ENCODE measurements at places on chromosomes 13 and 19. TPM values are rescaled to one million over a fixed set of nuclear protein-coding genes. Genes with fewer than 3 reads are reported as not detected.

DNA sequence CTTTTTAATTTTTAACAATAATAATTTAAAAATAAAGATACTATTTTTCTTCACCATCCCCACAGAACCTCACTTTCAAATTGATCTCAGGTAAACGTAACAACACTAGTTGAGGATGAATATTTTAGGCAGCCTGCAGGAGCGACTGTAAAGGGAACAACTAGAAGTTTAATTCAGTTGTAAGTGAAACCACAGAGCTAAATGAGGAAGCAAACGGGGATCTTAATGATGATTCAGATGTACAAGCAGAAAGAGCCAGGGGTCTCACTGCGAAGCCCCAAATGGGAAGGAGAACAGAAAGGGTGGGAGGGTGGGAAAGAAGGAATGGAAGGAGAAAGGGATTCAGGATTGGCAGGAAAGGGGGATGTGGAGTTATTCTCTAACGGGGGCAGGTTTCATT lies 54.6 kb upstream of the RAP2A start:
- DNase-seq = no peak

GRCh38 chr13:45207319-45207718 lies 6.5 kb upstream of the KCTD4 start:
- DNase-seq = peak; percentile 11

- no peak for DNase-seq
Observed at GRCh38 chr13:25354377-25354776, 17.4 kb upstream of the ATP8A2 start.

GRCh38 chr13:40161931-40162330 lies 504.5 kb downstream of the FOXO1 start:
- peak; percentile 71 for DNase-seq

GRCh38 chr13:49410006-49410405 lies 33.9 kb downstream of the CAB39L start:
- no peak for DNase-seq

- DNase-seq = peak; percentile 44
Observed at GRCh38 chr13:74707291-74707690, 573.1 kb upstream of the KLF12 start.

DNA sequence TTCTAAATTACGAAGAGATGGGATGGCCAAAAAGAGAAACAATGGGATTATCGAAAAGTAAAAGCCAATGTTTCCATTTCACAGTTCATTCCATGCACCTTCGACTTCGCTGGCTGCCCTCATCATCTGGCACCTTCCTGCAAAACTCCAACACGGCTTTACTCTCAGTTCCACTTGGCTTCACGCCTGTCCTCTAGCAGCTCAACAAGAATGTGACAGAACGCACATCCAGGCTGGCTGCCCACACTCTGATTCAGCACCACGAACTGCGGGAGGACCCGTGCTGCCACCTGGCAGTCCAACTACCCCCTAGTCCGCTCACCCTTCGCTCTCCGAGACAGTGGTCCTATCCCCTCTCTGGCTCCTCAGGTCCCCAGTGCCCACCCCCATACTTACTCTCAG lies 11.7 kb downstream of the ATP7B start:
- peak; percentile 27 for DNase-seq

DNA sequence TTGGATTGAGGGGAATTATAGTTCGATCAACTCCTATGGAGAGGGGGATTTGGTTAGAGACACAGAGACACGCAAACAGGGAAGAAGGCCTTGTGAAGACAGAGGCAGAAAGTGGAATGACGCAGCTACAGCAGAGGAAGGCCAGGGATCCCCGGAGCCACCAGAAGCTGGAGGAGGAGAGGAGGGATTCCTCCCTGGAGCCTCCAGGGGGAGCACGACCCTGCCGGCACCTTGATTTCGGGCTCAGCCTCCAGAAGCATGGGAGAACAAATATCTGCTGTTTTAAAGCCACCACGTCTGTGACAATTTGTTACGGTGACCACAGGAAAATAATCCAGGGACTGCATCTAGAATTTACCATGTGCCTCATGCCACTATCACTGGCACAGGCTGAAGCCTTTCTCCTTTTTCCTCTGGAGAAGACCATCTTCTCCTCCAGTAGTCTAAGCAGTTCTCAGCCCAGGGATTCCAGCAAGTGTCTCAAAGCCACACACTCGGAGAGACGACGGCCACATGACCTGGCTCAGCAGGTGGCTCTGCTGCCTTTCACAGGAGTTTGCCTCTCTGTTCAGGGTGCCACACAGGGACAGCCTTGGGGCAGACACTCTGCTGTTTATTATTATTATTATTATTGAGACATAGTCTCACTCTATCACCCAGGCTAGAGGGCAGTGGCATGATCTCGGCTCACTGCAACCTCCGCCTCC lies 39.9 kb upstream of the CCNE1 start:
- DNase-seq = peak; percentile 84

DNA sequence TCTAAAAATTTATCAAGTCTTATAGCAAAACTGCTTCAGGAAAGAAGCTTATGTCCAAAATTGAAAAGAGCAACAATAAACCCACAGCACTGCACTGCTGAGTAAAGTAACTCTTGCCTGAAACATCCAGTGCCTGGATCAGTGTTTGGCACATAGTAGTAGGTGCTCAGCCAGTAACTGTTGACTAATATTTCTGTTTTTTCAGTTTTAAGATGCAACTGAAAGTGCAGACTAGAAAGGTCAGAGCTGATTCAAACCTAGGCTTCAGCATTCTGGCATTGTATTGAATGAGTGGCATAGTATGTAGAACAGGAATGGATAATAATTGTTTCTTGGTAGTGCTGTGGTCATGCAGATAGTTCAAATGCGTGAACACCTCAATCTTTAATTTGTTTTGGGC lies 67.6 kb downstream of the UBL3 start:
- DNase-seq = no peak

DNA sequence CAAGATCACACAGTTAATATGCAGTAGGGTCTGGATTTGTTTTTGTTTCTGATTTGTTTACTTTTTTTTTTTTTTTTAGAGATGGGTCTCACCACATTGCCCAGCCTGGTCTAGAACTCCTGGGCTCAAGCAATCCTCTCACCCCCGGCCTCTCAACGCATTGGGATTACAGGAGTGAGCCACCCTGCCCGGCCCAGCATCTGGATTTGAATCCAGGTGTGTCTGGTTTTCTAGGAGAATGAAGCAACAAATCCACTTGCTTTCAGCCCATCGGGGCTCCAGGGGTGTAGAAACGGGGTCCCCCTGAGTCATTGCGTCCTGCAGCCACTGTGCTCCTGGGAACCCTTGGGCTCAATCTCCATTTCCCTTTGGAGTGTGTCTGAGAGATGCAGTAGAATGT lies 6.6 kb downstream of the CACNG8 start:
- no peak for DNase-seq

DNA sequence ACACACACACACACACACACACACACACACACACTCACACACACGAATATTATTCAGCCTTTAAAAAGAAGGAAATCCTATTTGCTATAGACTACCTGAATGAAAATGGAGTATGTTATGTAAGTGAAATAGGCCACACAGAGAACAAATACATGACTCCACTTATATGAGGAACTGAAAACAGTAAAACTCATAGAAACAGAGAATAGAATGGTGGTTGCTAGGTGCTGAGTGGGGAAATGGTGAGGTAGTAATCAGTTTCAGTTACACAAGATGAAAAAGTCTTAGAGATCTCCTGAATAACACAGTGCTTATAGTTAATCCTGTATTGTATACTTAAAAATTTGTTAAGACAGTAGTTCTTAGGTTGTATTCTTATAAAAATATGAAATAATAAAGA lies 8.2 kb downstream of the ZNF677 start:
- DNase-seq = no peak

- DNase-seq = no peak
Observed at GRCh38 chr19:5138606-5139582, 170.0 kb downstream of the KDM4B start.

GRCh38 chr19:33366897-33367296 lies 6.6 kb upstream of the CEBPG start:
- no peak for DNase-seq

DNA sequence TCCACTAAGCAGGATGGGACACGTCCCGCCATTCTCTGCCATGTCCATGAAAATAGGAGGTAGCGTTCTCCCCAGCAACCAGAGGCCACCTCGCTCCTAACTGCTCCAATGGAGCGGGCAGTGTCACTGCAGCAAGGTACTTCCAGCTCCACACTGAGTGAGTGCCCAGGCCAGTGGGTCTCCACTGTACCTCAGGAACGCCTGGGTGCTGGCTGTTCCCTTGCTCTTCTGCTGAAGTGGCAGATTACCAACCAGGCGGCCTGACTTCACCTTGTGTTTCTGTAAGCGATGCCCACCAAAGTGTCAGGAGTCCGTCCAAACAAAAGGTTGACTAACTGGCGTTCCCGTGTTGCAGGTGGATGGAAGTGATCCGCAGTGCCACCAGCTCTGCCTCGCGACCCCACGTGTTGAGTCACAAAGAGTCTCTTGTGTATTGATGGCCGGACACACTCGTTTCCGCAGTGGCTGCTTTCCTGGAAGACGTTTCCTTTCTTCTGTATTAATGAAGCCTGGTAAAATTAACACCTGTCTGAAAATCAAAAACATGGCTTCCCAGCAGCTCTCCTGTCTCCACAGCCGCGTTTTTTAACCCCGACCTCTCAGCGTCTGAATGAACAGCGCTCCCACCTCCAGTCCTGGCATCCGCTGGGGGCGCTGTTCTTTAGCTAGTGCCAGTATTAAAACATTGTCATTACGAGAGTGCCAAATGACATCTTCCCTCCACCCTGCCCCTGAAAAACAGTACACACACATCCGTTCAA lies 128.8 kb downstream of the STK24 start:
- peak; percentile 73 for DNase-seq

- peak; percentile 81 for DNase-seq
Observed at GRCh38 chr19:16041299-16041990, 34.9 kb upstream of the TPM4 start.

DNA sequence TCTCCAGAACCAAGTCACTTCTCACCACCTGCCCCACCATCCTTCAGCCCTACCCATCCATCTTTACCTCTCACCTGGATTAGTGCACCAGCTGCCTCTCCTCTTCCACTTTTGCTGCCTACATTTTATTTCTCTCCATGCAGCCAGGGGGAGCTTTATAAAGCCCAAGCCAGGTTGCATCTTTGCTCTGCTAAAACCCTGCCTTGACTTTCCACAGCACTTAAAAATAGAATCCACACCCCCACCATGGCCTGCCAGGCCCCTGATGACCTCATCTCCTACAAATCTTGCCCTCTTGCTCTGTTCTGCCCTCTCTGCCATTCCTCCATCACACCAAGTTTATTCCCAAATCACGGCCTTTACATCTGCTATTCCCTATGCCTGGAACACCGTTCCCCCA lies 1.8 kb downstream of the HOOK2 start:
- DNase-seq = peak; percentile 38

GRCh38 chr19:32091241-32091640 lies 254.2 kb upstream of the ZNF507 start:
- DNase-seq = no peak

The INSR gene
- total RNA-seq = 54.2 TPM

The FOXA3 gene
- 0.21 TPM for total RNA-seq

The EID2B gene
- total RNA-seq = 5.0 TPM

The TECR gene
- total RNA-seq = 74.2 TPM

The ZNF549 gene
- total RNA-seq = 9.3 TPM

The NLRP9 gene
- not detected for total RNA-seq

The CCNE1 gene
- total RNA-seq = 7.0 TPM

The LILRA6 gene
- not detected for total RNA-seq

The KXD1 gene
- 40.7 TPM for total RNA-seq

The MKNK2 gene
- 115 TPM for total RNA-seq

Data from tongue (tissue), 3 donors.